ENCODE measurements at places on chromosomes 5 and 9.

- no peak for DNase-seq
Measured at GRCh38 chr5:11128021-11128420, 367.0 kb upstream of the DAP start.

- DNase-seq, result no peak
Measured at GRCh38 chr9:1604942-1605560, 410.1 kb upstream of the SMARCA2 start.

GRCh38 chr9:115444959-115445358 is 327.0 kb upstream of the TNC start:
- DNase-seq, result no peak

- no peak for DNase-seq
Measured at GRCh38 chr5:126808521-126808988, 31.6 kb downstream of the LMNB1 start.

DNA sequence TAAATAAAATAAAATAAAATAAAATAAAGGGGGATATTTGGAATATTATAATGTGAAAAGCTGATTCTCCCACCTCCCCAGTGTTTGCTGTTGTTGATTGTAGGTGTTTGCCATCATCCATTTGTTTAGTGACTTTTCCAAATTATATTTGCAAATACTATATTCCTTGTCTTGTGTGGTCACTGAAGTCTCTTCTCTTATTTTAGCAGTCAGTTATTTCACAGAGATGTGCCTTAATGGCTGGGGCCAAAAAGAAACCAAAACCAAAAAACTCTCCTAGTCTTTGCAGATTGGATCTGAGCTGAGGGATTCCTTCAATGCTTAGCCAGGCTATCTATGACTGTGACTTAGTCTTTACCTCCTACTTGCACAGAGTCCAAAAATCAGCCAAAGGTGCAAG is 70.9 kb upstream of the ZNF169 start:
- DNase-seq, result no peak

- DNase-seq, result no peak
Measured at GRCh38 chr9:28909526-28909925, 1336.2 kb upstream of the C9orf72 start.

- no peak for DNase-seq
Measured at GRCh38 chr5:155850370-155850769, 476.6 kb upstream of the SGCD start.

DNA sequence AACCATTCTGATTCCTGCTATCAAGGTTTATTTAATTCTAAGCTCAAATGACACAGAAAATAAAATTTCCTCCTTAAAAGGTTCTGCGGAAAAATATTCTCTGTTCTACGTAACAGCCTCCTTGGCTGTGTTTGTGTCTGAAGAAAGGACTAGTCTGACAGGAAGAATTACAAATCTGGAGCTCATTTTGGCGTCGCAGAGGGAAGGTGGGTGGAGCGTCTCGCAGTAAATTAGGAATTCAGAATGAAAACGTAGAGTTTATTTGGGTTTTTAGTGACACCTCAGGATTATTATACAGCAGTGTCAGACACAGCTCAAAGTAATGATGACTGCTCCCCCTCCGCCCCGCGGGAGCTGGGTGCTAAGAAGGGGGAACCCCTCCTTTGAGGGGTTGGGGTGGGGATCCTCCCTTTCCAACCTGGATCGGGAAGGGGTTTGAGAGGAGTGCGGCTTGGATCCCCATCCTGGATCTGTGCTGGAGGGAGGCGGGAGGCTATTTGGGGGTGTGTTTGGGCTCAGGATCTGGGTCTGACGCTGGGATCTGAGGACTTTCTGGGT is 933 bp upstream of the TGFBR1 start:
- DNase-seq, result no peak

All from stimulated activated CD8-positive, alpha-beta memory T cell treated with anti-CD3 and anti-CD28 coated beads, Interleukin-12 subunit alpha, Interleukin-12 subunit beta, amount 100 ng/mL, for 1 hour (primary cell).